ENCODE measurements at places on chromosomes 13 and 19.

GRCh38 chr13:78198419-78198818 lies 279.8 kb upstream of the EDNRB start:
- no peak for DNase-seq

DNA sequence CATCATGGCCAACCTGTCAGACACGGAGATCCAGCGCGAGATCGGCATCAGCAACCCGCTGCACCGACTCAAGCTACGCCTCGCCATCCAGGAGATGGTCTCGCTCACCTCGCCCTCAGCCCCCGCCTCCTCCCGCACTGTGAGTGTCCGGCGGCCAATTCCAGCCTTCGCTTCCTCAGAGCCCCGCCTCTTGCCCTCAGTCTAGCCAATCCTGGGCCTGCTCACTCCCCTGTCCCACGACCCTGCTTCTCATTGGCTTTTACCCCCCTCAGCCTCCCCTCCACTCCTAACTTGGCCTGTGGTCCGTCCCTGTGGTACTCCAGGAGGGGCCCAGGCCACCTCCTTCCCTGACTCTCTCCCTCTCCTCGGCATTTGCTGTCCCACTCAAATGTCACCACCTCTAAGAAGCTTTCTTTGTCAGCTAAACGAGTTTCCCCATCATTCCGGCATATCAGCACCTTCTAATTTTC lies 12.3 kb downstream of the HRC start:
- DNase-seq, result peak; percentile 85

- DNase-seq, result peak; percentile 37
Measured at GRCh38 chr13:30712536-30713532, 22.5 kb upstream of the ALOX5AP start.

GRCh38 chr13:113897966-113898365 lies 34.1 kb upstream of the GAS6 start:
- no peak for DNase-seq

GRCh38 chr19:49553451-49554271 lies 25.9 kb downstream of the RCN3 start:
- DNase-seq, result peak; percentile 83

DNA sequence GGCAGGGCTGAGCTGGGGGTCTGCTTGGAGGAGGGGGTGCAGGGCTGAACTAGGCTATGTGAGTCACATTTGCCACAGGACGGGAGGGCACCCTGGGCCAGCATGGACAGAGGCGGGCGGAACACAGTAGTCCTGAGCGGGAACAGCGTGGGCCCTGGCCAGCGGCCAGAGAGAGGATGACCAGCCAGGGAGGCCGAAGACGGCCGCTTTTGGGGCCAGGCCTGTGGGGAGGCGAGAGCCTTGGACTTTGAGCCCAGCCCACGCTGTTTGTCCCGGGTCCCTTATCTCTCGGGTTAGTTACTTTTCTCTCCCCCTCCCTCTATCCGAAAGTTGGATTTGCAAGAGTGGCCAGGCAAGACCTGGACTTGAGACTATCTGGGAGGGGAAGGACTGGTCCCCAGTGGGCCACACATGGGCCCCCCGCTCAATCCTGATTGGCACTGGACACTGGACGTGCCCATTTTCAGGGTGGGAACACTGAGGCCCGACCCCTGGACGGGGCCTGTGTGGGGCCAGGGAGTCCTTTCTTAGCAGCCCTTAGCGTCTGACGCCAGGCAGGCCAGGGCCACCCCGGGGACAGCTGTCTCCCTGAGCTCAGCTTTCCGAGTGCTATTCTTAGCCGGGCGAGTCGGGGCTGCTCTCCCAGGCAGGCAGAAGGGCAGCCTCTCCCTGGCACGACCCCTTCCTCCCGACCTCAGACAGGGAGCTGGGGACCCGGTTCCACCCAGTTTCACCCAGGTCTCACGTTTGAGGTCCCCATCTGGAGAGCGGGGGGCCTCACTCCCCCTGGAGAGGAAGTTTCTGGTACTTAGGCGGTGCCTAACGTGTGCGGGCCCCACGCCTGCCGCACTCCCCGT lies 833 bp downstream of the GAMT start:
- no peak for DNase-seq

GRCh38 chr13:46341112-46341711 lies 45.8 kb downstream of the RUBCNL start:
- DNase-seq, result peak; percentile 68

DNA sequence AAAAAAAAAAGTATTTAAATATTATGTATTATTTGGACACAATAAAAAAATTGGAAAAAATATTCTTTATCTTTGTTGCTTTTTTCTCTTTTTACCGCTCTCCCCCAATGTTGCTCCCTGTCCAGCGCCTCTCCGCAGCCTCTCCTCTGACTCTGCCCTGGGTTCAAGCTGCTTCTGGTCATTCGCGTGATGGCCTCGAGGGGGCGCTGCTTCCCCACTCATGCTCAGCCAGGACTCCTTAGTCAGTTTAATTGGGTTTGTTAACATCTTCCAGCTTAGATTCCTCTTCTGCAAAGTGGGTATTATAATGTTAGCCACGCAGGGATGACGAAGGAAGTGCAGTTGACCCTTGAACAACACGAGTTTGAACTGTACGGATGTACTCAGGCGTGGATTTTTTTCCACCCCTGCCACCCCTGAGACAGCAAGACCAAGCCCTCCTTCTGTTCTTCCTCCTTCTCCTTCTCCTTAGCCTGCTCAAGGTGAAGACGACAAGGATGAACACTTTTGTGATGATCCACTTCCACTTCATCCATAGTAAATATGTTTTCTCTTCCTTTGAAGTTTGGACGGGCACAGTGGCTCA lies 4.9 kb upstream of the NWD1 start:
- DNase-seq, result peak; percentile 71

DNA sequence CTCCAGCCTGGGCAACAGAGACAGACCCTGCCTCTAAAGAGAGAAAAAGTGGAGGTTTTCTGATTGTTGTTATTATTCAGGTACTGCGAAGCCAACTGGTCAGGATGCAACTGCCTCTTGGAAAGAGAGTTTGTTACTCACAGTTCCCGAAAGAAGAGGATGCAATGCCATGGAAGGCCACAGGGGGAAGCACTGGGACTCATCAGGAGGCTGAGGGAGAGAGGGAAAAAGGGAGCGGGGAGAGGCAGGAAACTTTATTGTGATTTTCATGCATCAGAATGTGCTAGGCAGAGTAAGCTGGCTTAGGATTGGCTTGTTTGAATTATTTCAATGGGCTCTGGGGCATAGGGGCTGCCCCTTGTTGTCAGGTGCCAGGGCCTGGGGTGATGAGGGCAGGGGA lies 27.6 kb downstream of the MYO9B start:
- DNase-seq, result peak; percentile 43

DNA sequence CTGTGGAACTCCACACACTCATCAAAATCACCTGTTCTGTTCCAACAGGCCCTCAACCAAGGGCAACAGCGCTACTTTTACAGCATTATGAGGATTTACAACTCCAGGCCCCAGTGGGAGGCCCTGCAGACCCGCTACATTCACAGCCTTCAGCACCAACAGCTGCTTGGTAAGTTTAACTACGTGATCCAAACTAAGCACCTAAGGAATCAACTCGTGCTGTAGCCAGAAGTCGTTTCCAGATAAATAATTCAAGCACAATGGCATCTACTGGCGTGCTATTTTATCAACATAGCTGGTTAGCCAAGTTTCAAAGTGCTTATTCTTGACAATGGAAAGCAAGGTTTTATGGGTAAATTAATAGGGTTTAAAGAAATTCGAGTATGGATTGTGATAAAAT lies 5.3 kb downstream of the FAM216B start:
- no peak for DNase-seq

DNA sequence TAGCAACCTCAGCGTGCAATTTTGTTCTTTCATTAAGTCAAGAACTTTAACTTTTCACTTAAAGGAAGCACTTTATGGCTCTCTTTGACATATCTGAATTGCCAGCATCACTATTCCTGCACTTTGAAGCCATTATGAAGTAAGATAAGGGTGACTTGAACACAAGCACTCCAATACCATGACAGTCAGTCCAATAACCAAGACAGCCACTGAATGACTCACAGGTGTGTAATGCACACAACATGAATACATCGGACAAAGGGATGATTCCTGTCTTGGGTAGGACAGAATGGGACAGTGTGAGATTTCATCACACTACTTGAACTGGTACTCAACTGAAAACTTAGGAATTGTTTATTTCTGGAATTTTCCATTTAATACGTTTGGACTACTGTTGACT lies 233.7 kb upstream of the IPO5 start:
- DNase-seq, result no peak

DNA sequence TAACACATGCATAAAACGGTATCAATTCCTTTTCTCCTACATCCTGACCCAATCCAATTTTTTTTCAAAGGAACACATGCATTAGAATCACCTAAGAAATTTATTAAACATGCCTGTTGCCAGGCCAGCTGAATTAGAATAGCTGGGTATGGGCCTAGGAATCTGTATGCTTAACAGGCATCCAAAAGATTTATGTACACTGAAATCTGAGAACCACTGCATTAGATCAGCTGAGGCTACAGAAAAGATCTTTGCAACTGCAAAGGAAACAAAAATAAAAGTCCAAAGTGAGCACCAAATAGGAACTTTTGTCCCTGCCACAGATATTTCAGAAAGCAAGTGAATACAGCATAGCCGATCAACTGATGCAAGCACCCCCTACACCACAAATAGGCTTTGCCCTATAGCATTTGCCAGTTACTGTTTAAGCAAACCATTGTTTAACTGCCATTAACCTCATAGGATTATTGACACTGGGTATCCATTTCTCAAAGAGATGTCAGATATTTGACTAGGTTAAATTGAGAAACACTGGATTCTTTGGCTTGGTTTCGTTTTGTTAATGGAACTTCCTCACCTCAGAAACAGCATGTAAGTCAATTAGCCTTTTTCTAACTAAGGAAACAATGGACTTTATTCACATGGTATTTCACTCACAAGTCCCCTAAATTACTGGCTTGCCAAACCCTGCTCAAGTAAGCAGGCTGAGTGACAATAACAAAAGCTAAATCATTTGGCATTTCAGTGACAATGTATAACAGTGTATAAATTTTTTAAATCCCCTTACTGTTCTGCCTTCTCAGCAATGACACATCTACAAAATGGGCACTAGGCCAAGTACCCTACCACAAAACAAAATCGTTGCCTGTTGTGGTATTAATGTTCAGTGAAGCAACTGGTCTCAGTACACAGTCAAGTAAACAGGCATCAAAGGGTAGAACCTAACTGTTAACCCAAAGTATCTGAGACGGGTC lies 67.8 kb downstream of the SUCLA2 start:
- no peak for DNase-seq

GRCh38 chr19:42283188-42284065 lies 14.4 kb downstream of the CIC start:
- DNase-seq, result peak; percentile 97

DNA sequence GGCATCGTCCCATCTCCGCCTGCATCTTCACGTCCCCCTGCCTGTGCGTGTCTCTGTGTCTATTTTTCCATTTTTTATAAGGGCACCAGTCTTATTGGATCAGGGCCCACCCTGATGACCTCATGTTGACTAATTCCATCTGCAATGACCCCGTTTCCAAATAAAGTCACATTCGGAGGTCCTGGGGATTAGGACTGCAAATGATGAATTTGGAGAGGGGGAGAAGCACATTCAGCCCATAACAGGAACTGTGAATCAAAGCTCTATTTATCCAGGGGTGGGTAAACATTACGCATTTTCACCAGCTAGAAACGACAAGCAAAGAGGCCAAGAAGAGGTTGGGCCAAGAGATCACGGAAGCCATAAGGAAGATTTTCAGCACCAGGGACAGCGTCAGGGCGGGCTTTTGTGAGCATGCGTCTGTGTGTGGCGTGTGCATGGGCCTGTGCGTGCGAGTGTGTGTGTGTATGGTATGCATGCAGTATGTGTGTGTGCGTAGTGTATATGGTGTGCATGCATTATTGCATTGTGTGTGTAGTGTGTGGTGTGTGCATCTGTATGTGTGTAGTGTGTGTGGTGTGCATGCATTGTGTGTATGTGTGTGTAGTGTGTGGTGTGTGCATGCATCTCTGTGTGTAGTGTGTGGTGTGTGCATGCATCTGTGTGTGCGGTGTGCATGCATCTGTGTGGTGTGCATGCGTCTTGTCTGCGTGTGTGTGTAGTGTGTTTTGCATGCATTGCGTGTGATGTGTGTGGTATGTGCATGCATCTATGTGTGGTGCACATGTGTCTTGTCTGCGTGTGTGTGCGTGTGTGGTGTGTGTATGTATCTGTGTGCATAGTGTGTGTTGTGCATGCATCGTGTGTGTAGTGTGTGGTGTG lies 19.6 kb downstream of the CELF5 start:
- DNase-seq, result peak; percentile 64

DNA sequence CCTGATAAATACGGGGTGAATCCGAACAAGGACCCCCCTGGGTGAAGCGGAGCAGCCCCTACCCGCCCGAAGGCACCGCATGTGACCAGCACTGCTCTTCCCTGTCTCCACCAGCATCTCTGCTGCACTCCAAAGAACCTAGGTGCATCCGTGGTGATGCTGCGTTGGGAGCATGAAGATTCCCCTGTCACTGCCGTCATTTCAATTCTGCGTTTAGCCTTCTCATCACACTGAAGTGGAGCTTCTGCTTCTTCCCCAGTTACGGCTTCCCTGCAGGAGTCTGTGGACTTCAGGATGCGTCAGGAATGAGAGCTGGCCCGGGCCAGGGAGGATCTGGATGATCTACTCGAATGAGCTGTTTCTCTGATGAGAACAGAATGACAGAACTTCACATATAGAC lies 47.9 kb downstream of the SPACA7 start:
- DNase-seq, result no peak

DNA sequence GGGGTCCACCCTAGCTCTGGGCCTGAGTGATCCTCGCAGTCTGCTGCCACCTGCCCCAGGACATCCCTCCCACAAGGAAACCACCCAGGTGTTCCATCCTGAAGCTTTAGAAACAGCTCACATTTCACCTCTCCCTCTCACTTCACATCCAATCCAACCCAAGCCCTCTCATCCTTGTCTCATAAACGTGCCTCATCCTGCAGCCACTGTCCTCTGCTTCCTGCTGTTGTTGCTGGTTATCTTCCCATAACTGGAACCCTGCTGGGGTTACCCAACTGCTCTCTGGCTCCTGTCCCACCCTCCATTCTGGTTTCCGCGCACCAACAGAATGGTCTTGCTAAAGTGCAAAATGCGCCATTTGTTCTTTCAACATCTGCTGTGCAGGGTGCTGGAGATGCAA lies 59.7 kb upstream of the MTIF3 start:
- no peak for DNase-seq

- DNase-seq, result no peak
Measured at GRCh38 chr19:38309615-38310278, 5.7 kb downstream of the C19orf33 start.

DNA sequence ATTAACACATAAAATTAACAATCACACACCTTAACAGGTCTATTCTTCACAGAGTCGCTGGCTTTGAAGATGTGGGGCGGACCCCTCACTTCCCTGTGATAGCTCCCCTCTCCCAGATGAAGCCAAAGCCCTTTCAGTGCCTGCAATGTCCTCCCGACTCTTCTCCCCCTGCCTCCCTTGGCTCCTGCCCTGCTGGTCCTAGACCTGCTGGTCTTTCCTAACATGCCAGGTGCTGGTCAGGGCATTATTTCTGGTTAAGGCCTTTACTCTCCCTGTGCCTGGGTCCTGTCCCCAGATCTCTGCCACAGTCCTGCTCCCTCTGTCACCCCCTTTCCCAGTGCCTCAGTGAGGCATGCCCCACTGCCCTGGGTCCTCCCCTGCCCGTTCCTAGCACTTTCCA lies 12.2 kb downstream of the ERICH6B start:
- DNase-seq, result no peak
